T-helper 17 cell (primary cell): ENCODE measurements at places on chromosomes 1 and 21.
A peak's percentile ranks its signal among the peaks of the same experiment; 100 is the strongest.

DNA sequence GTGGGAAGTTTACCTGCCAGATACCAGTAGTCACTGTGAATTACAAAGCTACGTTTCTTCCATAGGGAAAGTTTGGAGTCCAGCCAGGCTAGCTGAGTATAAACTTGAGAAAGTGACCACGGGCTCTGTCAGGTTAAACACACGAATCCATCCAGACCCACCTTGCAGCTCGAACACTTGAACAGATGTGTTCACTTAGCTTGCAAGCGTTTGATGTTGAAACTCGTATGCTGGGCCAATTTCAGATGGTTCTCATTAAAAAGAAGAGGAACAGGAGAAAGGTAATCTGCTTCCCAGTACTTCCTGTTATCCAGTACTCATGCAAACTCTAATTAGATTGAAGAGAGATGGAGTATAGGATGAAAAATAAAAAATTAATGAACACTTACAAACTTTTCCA is 636.4 kb downstream of the SMYD3 start:
- DNase-seq: no peak

- DNase-seq: no peak
Observed at GRCh38 chr1:168656485-168656884, 72.5 kb downstream of the DPT start.

DNA sequence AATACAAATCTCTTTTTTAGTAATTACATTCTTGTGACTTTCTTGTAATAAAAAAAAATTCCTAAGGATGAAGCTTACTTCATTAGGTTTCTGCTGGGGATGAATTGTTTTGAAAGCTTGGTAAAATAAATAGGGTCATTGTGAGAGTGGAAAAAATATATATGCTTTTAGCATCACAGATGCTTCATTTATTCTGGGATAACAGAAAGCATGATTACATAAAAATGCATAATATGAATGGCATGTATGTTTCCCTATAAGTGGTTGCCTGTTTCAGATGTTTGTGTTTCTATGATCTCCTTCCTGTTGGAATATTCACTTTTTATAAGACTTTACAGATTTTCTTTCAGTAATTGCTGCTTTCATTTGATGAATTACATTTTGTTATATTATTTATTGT is 42.3 kb downstream of the HMCN1 start:
- DNase-seq: no peak

- no peak for DNase-seq
Observed at GRCh38 chr1:92376345-92376744, 77.5 kb downstream of the RPAP2 start.

- DNase-seq: no peak
Observed at GRCh38 chr1:241330619-241331327, 26.2 kb downstream of the RGS7 start.

DNA sequence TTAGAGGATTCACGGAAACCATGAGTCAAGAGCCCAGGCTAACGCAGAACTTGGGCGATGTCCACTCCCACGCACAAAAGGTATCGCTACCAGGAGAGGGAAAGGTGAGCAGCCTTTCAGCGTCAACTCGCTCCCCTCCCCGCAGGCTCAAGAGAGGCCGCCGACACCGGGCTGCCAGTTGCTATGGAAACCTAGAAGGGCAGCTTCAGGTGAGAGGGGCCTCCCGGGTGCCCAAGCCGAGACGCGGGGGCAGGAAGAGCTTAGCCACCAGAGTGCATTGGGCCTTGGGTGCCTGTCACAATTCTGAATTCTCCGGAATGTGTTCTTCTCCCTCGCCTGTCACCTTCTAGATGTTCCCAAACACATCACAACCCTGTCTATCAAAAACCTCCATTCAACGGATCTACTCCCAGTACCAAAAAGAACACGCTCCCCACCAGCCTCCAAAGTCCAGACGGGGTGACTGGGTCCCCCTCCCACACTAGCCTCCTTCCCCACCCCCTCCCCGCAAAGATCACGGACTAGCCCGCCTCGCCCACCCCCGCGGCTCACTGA is 694 bp downstream of the MEAF6 start:
- peak; percentile 24 for DNase-seq

DNA sequence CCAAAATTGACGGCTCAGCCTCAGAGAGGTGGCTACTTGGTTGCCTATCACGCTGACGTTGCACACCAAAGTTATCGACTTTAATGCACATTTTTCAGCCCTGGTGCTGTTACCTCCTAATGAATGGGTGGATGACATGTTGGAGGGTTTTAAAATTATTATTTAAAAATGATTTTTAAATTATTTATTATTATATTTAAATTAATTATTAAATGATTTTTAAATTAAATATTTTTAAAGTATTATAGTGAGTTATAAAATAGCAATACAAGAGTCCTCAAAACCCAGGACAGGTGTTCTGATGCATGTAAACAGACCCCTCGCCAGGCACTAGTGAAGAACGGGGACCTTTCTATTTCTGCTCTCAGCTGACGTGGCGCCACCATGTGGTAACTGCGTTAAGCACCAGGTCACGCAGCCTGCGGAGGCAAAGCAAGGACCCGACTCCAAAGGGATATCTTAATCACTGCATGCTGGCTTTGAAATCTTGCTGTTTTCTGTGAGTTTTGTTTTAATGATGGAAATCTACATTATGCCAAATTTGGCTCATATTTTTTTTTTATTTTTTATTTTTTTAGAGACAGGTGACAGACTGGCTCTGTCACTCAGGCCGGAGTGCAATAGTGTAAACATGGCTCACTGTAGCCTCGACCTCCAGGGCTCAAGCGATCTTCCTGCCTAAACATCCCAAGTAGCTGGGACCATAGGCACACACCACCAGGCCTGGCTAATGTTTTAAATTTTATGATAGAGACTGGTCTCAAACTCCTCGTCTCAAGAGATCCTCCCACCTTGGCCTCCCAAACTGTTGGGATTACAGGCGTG is 22.6 kb downstream of the CASP9 start:
- DNase-seq: peak; percentile 49

DNA sequence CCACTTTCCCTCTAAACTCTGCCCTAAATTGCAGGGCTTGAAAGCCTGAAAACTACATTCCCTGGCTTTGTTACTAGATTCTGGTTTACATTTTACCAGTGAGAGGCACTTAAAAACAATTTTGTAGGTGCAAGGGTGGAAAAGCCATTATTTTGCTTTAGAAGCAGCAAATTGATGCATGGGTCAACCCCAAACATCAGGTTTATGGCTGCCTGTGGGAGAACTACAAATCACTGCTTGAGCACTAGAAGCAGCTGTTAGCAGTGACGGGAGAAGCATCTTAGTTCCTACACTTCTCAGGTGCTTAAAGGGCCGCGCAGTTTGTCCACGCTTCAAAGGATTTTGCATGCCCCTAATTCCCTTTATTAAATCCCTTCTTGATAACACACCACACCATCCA is 417.2 kb downstream of the PCP4 start:
- no peak for DNase-seq

- no peak for DNase-seq
Observed at GRCh38 chr21:15122241-15122640, 57.4 kb upstream of the NRIP1 start.

DNA sequence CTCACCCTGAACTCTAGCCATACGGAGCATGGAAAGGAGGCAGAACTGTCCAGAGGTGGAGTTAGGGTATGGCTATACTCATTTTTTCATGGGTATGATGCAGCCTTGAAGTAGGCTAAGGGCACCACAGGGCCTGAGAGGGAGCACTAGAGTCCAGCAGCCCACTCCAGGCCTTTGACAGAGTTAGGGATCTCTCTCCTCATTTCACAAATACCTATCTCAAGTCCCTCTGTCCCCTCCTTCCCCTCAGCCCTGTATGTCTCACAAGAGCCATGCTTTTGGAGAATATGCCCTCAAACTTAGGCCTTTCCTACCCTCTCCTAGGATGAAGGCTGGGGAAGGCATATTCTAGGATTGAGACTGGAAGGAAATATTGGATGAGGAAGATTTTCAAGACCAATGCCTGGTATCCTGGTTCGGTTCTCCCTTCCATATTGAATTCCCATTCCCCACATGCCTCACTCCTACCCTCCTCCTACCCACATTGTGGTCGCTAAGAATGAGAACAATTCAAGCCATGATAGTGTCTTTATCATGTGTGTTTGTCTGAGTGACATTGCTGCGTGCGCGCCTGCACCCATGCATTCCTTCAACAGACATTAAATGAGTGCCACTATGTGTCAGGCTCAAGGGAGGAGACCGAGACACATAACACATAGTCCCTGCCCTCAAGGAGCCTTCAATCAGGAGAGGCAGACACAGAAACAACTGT is 2.6 kb upstream of the NECTIN4 start:
- no peak for DNase-seq

- DNase-seq: no peak
Observed at GRCh38 chr1:205545001-205545919, 40.8 kb downstream of the CDK18 start.

DNA sequence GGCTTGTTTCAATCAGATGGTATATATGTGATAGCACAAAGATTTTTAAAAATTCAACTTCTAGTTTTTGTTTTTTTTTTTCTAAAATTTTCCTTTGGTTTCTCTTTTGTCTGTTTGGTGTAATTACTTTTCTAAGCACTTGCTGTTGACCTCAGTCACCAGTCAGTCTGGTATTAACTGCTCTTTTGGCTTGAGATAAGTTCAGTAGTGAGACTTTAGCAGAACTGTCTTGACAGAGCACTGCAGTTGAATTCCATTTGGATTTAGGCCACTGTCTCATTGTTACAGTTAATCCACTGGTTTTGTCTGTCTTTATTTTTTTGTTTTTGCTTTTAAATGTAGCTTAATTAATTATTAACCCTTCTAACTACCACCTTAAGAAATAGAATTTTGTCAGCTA is 36.2 kb downstream of the OSBPL9 start:
- no peak for DNase-seq

DNA sequence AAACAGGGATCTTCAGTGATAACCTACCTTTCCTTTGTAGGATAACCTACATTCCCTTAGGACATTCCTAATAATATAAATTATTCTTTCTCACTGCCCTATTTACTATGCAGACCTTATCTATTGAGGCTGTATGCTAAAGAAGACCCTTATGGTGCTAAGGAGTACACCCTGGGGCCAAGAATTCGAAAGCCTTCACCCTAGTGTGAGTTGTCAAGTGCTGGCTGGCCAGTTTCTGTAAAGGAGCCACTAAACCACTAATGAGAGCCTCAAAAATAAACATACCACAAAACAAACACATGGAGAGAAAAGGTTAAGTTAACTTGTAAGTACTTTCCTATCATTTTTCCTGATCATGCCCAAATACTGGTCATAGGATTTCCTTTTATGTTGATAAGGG is 315.0 kb upstream of the CAMK1G start:
- DNase-seq: no peak

GRCh38 chr1:233614743-233615521 is 1.0 kb downstream of the KCNK1 start:
- DNase-seq: no peak

DNA sequence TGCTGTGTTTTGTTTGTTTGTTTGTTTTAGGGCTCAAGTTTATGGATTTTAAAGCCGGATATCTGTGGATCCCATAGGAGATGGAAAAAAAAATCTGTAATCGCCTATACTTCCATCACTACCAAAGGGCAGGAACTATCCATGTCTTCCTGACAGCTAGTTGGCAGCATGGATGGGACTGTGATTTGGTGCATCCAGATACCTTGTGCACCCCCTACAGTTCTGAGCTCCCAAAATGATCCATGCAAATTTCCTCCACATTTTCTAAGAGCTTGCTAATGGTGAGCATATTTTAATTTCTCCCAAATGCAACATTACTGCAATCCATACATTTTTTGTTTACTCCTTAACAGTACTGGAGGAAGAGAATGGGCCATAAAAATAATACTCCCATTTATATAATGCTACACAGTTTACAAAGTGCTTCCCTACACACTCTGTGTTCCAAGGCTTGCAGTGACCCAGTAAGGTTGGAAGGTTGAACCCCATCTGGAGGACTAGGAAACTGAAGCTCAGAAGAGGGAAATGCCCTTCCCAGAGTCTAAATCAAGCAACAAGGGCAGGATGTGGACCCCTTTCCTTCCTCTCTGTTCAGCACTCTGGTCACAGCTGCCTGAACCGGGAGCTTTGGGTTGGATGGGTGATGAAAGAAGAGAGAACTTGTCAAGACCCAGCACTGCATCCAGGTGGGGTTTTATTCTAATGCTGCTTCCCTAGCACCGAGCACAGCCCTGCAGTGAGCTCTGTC is 48.0 kb downstream of the CAPN8 start:
- no peak for DNase-seq

- no peak for DNase-seq
Observed at GRCh38 chr1:45531873-45532272, 10.2 kb upstream of the PRDX1 start.

DNA sequence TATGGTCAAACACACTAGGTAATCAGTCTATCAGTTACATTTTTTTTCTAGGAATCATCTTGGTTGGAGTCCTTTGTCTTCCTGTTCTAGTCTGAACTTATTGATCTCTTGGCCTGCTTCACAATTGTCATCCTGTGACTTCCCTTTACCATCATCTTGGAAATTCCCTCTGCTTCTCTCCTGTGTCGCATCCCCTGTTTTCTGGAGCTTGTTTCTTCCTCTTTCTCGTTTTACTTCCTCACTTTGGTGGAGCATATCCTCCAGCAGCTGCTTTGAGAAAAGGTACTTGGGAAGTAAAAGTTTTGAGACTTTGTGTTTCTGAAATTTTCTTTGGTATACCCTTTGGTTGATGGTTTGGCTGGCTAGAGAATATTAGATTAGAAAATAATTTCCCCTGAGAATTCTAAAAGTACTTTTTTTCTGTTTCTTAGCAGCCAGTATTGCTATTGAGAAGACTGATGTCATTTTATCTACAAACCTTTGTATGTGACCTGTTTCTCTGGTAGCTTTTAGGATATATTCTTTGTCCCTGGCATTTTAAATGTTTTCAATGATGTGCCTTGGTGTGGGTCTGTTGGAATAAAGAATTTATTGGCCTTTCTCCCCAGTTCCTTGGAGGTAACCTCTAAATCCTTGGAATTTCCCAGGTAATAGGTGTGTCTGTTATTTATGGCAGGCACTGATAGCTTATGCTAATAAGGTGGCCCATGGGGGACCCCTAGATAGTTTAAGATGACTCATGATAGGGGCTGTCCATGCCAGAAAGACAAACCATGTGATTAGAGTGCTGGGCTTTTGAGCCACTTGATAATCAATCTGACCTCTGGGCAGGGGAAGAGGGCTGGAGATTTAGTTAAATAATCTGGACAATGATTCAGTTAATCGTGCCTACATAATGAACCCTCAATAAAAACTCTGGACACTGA is 6.1 kb upstream of the MYCL start:
- DNase-seq: no peak

DNA sequence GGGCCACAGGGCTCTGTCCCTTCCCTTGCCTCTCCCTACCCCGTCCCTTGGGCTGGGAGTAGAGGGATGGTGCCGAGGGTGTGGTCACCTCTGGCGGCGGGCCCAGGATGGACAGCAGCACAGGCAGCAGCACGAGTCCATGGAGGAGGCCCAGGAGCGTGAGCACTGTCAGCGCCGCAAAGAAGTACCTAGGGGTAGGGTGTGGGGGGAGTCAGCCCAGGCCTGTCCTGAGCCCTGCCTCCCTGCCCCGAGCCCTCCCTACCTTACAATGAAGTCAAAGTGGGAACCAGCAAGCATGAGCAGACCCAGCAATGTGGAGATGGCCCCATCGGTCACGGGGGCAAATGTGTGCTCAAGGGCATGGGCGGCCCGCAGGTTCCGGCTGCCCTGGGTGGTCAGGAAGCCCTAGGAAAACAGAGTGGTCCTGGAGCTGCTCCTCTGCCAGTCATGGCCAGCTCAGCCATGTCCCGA is 14.7 kb downstream of the BTBD19 start:
- no peak for DNase-seq
